Esophagus muscularis mucosa (tissue), 4 donors: ENCODE measurements at places on chromosomes 4 and X. TPM values are rescaled to one million over a fixed set of nuclear protein-coding genes. Genes with fewer than 3 reads are reported as not detected.

- DNase-seq: no peak
- H3K4me3 ChIP-seq: no peak overlapping the region
- peak overlapping the region; percentile 93 for H3K27ac ChIP-seq
Observed at GRCh38 chr4:119024102-119024501, 111.5 kb upstream of the MYOZ2 start.

DNA sequence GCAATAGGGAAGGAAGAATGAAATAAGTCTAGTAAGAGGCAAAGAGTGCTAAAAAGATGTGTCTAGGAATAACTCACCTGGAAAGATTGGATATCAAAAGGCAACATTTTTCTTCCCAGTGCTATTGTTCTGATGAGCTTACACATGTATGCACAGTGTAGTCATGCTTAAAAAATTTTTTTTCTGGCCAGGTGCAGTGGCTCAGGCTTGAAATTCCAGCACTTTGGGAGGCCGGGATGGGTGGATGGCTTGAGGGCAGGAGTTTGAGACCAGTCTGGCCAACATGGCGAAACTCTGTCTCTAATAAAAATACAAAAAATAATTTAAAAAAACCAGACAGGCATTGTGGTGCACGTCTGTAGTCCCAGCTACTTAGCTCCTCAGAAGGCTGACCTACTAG, 795.8 kb upstream of the IGFBP7 start:
- no peaks in the 10 kb centered on the region for H3K36me3 ChIP-seq
- H3K27ac ChIP-seq: no peak overlapping the region
- no peak overlapping the region for H3K4me3 ChIP-seq
- no peaks in the 10 kb centered on the region for H3K27me3 ChIP-seq
- no peaks in the 10 kb centered on the region for H3K4me1 ChIP-seq
- DNase-seq: no peak

- H3K4me3 ChIP-seq: no peak overlapping the region
- H3K36me3 ChIP-seq: no peaks in the 10 kb centered on the region
- H3K27me3 ChIP-seq: no peaks in the 10 kb centered on the region
- DNase-seq: no peak
- no peaks in the 10 kb centered on the region for H3K4me1 ChIP-seq
Observed at GRCh38 chr4:48203819-48204218, 65.8 kb downstream of the TEC start.

DNA sequence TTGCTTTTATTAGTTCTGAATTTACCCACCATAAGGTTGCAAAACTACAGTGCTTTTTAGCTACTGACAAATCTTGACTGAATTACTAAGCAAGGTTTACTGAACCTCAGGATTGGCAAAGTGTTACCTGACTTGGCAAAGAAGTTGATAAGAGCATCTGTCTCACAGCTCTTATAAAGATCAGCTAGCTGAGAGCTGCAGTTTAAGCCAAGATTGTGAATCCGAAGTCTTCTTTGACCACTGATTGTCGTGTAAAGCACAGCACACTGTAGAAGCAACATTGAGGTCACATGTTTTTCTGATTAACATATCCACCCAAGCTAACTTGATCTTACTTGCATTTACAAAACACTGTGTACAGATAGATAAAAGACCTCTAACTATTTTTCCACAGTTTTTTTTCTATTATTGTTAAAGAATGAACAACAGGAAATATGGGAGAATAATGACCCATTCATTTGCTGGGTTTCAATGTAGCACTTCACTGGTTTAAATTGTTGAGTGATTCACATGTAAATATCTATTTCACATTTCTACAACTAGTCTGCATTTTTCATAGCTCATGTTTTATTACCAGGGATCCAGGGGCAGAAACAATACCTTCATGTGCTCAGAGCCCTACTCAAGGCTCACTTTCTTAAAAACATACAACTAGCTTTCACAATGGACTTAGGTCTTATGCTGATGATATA, 54.0 kb downstream of the METTL14 start:
- H3K4me3 ChIP-seq: no peak overlapping the region
- DNase-seq: no peak
- H3K36me3 ChIP-seq: peaks cover 42% of the 10 kb centered on the region
- H3K27me3 ChIP-seq: no peaks in the 10 kb centered on the region

GRCh38 chr4:139651282-139652194, 14.1 kb upstream of the MGST2 start:
- no peak overlapping the region for H3K4me3 ChIP-seq
- H3K36me3 ChIP-seq: no peaks in the 10 kb centered on the region
- H3K27me3 ChIP-seq: no peaks in the 10 kb centered on the region
- peaks cover 16% of the 10 kb centered on the region for H3K4me1 ChIP-seq
- DNase-seq: no peak

DNA sequence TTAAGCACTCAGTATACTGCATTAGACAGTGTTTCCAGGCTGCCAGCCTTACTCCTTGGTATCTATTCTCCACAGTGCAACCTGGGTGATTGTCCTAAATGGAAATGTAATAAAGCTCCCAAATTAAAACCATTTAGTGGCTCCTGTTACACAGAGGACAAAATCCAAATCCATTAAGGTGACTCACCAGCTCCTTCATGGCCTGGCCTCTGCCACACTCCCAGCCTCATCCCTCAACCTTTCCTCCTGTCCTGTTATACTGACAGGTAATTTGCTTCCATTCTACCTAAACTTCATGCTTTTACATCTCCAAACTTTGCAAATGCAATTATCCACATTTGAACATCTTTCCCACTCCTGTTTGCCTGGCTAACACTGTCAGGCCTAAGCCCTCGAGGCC, 140.3 kb downstream of the INPP4B start:
- H3K36me3 ChIP-seq: no peaks in the 10 kb centered on the region
- no peak overlapping the region for H3K4me3 ChIP-seq
- DNase-seq: no peak
- no peak overlapping the region for H3K27ac ChIP-seq

GRCh38 chrX:21674430-21675186, 16.5 kb upstream of the KLHL34 start:
- no peak for DNase-seq
- H3K36me3 ChIP-seq: no peaks in the 10 kb centered on the region
- no peak overlapping the region for H3K4me3 ChIP-seq
- no peaks in the 10 kb centered on the region for H3K4me1 ChIP-seq
- no peak overlapping the region for H3K27ac ChIP-seq

DNA sequence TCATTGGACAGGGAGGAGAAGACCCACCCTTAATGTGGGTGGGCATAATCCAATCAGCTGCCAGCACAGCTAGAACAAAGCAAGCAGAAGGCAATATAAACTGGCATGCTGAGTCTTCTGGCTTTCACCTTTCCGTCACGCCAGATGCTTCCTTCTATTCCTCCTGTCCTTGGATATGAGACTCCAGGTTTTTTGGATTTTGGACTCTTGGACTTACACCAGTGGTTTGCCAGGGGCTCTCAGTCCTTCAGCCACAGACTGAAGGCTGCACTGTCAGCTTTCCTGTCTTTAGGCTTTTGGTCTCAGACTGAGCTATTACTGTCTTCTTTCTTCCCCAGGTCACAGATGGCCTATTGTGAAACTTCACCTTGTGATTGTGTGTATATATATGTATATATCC, 32.2 kb upstream of the UGT2B4 start:
- no peaks in the 10 kb centered on the region for H3K36me3 ChIP-seq
- no peak for DNase-seq
- H3K27ac ChIP-seq: no peak overlapping the region
- H3K4me1 ChIP-seq: no peaks in the 10 kb centered on the region
- H3K27me3 ChIP-seq: no peaks in the 10 kb centered on the region
- no peak overlapping the region for H3K4me3 ChIP-seq

DNA sequence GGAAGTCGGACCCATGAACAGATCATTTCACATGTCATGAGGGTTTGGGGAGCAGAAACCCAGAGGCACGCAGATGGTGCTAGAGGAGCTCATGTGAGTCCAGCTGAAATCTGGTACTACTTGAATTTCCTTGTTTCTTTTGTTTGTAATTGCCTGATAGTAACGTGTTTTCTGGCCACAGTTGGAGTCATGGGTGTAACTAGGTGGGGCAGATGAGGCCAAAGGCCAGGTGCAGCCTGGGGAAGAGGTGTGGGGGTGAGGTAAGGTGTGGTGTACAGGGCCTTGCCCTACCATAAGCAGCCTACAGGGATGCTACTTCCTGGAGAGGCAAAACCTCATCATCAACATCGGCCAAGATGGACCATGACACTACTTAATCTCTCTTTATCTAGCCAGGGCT, 271.4 kb downstream of the PTTG2 start:
- H3K27ac ChIP-seq: no peak overlapping the region
- DNase-seq: no peak
- H3K4me3 ChIP-seq: no peak overlapping the region
- H3K36me3 ChIP-seq: no peaks in the 10 kb centered on the region

GRCh38 chr4:67699603-67700002, 1.4 kb downstream of the UBA6 start:
- H3K27me3 ChIP-seq: no peaks in the 10 kb centered on the region
- peaks cover 17% of the 10 kb centered on the region for H3K4me1 ChIP-seq
- H3K36me3 ChIP-seq: no peaks in the 10 kb centered on the region
- H3K27ac ChIP-seq: no peak overlapping the region
- DNase-seq: no peak

DNA sequence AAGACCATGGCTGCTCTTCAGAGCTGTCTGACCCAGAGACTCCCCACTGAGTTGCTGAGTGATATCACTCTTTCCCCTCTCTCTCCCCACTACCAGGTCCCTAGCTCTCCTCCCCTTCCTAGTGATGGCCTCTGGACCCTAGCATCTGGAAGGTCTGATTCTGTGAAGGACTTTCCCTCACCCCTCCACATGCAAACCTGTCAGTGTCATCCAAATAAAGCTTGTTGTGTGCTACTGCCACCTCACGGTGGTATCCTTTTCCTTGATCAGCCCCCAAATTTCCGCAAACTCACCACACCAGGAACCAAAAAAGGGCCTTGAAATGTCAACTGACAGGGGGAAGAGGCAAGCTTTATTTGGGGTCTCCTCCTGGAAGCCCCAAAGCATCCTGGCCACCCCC, 500.2 kb downstream of the IDS start:
- no peaks in the 10 kb centered on the region for H3K4me1 ChIP-seq
- no peaks in the 10 kb centered on the region for H3K36me3 ChIP-seq
- no peak overlapping the region for H3K27ac ChIP-seq
- no peak overlapping the region for H3K4me3 ChIP-seq
- DNase-seq: no peak

DNA sequence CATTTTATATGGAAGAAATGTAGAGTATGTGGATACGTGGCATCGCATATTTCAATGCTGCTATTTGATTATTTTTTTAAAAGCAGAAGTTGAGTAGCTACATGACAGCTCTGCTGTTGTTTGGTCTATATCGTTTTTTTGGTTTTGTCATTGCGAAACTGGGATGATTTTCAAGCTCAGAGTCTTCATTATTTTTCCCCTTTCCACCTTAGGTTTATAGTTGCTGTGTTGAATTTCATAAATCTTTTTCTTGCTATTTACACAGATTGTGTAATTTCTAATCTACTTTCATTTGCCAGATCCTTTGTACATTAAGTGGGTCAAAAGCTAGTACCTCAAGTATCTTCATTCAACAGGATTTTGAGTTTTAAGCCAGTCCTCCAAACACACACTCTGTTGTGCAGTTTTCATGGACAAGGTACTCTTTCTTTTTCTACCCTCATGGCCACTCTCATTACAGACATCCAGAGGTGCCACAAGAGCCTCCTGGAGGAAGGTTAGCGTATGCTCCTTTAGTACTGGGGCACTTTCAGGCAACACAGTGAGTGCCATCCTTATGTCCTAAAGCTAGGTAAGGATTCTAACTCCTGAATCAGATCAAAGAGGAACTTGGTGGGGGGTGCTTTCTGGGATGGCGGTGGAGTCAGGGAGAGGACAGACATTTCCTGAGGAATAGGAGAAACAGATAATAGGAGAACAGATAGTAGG, 123.2 kb downstream of the FHIP1A start:
- H3K36me3 ChIP-seq: no peaks in the 10 kb centered on the region
- H3K27ac ChIP-seq: no peak overlapping the region

DNA sequence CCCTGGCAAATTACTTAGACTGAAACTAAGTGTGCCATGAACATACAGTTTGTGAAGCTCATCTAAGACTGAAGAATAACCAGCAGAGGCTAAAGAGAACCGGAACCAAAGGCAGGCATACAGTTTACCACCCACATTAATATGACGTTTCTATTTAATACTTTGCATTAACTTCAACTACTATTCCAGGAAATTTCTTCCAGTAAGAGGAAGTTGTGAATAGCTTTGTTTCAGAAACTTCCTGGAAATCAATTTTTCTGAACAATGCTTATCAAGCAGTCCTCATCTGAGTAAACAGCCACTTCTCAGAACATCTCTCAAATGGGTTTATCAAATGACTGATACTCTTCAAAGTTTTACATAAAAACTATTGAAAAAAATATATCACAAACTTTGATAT, 252.7 kb downstream of the OPHN1 start:
- H3K27ac ChIP-seq: no peak overlapping the region
- no peak for DNase-seq
- no peaks in the 10 kb centered on the region for H3K36me3 ChIP-seq
- H3K4me1 ChIP-seq: no peaks in the 10 kb centered on the region
- H3K27me3 ChIP-seq: no peaks in the 10 kb centered on the region
- H3K4me3 ChIP-seq: no peak overlapping the region

DNA sequence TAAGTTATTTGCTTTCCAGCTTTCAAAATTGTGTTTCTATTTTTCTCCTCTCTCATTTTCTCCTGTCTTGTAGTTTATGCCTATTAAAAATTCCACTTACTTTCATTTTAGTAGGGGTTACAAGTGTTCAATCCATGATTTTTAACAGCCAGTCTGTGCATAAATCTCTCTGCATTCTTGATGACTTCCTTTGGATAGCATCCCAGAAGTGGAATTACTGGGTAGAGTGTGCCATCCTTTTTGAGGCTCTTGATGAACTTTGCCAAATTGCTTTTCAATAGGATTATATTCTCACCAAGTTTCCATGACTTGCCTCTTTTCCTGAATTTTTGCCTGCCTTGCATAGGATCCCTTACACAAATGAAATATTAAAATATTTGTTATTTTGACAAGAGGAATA, 58.5 kb downstream of the DIPK2B start:
- H3K27me3 ChIP-seq: no peaks in the 10 kb centered on the region
- no peaks in the 10 kb centered on the region for H3K4me1 ChIP-seq
- no peak overlapping the region for H3K4me3 ChIP-seq
- H3K36me3 ChIP-seq: no peaks in the 10 kb centered on the region
- no peak for DNase-seq

- no peaks in the 10 kb centered on the region for H3K36me3 ChIP-seq
- H3K27ac ChIP-seq: no peak overlapping the region
- peaks cover 15% of the 10 kb centered on the region for H3K4me1 ChIP-seq
Observed at GRCh38 chr4:18684932-18685331, 663.4 kb upstream of the LCORL start.

The ZMYM3 gene
- total RNA-seq: 15.4 TPM

The ADRA2C gene
- total RNA-seq: 7.8 TPM

The MAGEA3 gene
- total RNA-seq: not detected

The NXF2B gene
- total RNA-seq: 0.42 TPM

The MYOZ2 gene
- total RNA-seq: 0.50 TPM

The GPR143 gene
- not detected for total RNA-seq

The GUCY1B1 gene
- 30.6 TPM for total RNA-seq

The HSFX4 gene
- not detected for total RNA-seq

The TEX13C gene
- not detected for total RNA-seq

The AGTR2 gene
- not detected for total RNA-seq
